Heart right ventricle (tissue), 16 donors: ENCODE measurements at places on chromosomes 7 and 10.

DNA sequence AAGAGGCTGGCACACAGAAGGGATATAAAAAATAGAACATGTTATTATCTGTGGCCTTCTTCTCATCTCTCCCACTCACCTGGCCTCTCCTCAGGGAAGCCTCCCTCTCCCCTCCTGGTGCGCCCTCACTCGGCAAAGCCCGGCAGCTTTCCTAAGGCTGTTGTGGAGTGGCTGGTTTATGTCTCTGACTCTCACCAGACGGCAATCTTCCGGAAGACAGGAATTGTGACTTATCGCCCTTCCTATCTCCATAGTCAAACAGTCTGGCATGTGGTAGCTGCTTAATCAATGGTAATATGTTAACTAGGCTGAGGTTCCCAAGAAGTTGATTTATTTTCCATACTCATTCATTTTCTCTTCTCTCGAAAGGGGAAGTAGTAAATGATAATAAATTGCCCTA lies 78.7 kb downstream of the ATXN7L1 start:
- no peak for DNase-seq
- H3K4me3 ChIP-seq: no peak overlapping the region
- H3K27me3 ChIP-seq: no peaks in the 10 kb centered on the region
- no peaks in the 10 kb centered on the region for H3K36me3 ChIP-seq

DNA sequence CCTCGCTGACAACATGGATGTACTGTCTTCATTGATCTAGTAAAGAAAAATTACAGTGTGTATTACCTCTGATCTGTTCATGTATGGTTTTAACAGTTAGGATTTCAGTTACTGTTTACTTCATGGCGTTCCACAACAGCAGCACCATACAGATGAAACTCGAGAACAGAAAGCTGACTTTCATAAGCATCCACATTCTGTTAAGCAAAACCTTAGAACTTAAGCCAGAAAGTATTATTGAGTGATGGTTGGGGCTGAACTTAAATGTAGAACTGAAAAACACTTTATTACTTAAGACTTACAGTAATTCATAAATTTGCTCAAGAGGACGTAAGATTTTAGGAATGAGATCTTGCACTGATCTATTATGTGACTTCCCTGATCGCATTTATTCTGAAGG lies 3.7 kb downstream of the MRPL32 start:
- no peak for DNase-seq
- no peaks in the 10 kb centered on the region for H3K27me3 ChIP-seq
- H3K36me3 ChIP-seq: peaks cover 64% of the 10 kb centered on the region
- H3K4me3 ChIP-seq: no peak overlapping the region
- H3K27ac ChIP-seq: no peak overlapping the region

- no peak for DNase-seq
- H3K36me3 ChIP-seq: no peaks in the 10 kb centered on the region
Observed at GRCh38 chr10:47332371-47332770, 10.1 kb downstream of the GDF2 start.

DNA sequence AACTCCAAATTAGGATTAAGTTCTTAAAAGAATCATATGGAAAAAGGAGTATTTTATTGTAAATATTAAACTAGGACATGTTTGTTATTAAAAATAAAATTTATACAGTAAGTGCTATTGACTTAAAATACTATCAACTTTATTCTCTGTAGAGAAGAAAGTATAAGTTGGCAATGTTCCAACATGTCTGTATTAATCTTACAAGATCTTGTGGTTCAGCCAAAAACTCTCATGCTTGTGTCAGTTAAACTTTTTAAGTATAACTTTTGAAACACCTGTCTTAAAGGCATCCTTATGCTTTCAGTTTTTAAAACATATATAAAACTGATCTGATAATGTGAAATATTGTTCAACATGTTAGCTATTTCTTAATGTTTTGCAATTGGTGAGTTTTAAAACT lies 160.7 kb downstream of the ZEB1 start:
- H3K36me3 ChIP-seq: no peaks in the 10 kb centered on the region
- no peaks in the 10 kb centered on the region for H3K4me1 ChIP-seq
- H3K27me3 ChIP-seq: no peaks in the 10 kb centered on the region
- H3K4me3 ChIP-seq: no peak overlapping the region
- H3K27ac ChIP-seq: no peak overlapping the region

DNA sequence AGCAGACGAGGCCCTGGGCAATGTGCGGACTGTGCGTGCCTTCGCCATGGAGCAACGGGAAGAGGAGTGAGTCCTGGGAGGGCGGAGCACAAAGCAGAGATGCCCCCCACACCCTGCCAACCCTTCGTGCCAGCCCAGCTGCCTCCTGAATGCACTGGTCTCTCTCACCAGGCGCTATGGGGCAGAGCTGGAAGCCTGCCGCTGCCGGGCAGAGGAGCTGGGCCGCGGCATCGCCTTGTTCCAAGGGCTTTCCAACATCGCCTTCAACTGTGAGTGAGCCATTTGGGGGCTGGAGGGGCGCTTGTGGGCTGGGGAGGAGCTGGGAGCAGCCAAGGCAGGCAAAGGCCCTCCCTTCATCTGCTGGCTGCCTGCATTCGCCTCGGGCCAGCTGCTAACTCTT lies 7.7 kb downstream of the ABCB8 start:
- no peak for DNase-seq
- no peak overlapping the region for H3K4me3 ChIP-seq
- peaks cover 22% of the 10 kb centered on the region for H3K4me1 ChIP-seq
- H3K27ac ChIP-seq: no peak overlapping the region

DNA sequence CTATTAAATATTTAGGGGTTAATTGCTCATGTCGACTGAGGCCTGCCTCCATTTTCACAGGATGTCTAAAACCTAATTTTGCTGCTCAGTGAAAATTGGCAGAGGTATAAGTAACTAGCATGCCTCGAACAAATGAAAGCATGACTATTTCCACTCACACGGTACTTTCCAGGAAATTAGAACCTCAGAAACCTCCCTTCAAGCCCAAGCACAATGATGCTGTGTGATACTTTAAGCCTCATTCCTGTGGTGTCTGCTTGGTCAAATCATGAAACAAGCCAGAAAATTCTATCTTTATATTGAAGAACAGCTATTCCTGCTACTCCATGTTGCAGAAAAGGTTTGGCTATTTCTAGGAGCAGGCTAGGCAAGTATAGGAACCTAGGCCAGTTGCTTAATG lies 203.0 kb downstream of the SORCS3 start:
- no peak for DNase-seq
- H3K4me3 ChIP-seq: no peak overlapping the region
- no peaks in the 10 kb centered on the region for H3K27me3 ChIP-seq

- no peaks in the 10 kb centered on the region for H3K36me3 ChIP-seq
- no peak for DNase-seq
- no peaks in the 10 kb centered on the region for H3K27me3 ChIP-seq
- H3K4me3 ChIP-seq: no peak overlapping the region
- no peak overlapping the region for H3K27ac ChIP-seq
- no peaks in the 10 kb centered on the region for H3K4me1 ChIP-seq
Observed at GRCh38 chr10:82464191-82464818, 589.3 kb downstream of the NRG3 start.

DNA sequence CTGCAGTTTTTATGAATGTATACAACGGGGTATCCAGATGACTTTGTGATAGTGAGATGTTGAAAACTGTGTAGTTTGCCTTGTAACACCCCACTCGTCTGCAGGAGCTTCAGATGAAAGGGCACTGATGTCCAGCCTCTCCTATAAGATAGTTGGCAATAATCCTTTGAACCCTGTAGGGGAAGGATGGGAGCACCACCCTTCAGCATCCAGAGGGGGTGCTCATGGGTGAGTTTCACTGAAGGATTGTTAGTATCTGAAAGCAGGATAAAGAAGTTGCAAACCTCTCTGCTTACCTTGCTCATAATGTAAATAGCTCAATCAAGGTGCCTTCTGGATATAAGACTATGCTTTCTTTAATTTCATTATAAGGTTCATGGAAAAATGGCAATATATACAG lies 201.5 kb downstream of the TMEM178B start:
- no peaks in the 10 kb centered on the region for H3K27me3 ChIP-seq
- no peak overlapping the region for H3K4me3 ChIP-seq
- H3K27ac ChIP-seq: no peak overlapping the region
- no peaks in the 10 kb centered on the region for H3K36me3 ChIP-seq
- DNase-seq: no peak

DNA sequence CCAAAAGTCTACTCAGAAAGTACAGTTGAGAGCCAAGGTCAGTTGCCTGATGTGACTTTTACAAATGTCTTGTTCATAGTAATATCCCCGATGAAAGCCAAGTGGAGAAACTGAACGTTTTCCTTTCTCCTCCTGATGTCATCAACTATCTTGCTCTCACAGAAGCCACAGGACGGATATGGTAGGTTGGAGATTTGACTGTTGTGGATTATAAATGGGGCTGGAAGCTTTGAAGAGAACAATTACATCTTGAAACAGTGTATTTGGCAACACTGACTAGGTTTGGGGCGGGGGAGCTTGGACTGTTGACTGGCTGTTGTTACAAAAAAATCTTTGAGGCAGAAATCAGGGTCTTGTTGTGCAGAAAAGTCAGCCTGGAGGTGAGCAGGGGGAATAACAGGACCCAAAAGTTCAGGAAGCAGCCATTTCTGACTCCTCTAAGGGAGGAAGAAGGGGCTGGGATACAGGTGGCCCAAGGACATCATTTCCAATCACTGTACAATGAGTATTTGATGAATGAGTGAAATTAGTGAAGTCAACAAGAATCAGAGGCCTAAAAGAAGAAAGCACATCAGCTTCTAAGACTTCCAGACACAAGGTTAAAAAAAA lies 24.3 kb downstream of the PLEKHS1 start:
- no peak for DNase-seq
- H3K4me3 ChIP-seq: no peak overlapping the region
- no peaks in the 10 kb centered on the region for H3K36me3 ChIP-seq
- H3K27ac ChIP-seq: no peak overlapping the region
- H3K27me3 ChIP-seq: peaks cover 55% of the 10 kb centered on the region

GRCh38 chr10:112958275-112958995 lies 8.4 kb downstream of the TCF7L2 start:
- no peak overlapping the region for H3K27ac ChIP-seq
- no peak overlapping the region for H3K4me3 ChIP-seq
- H3K4me1 ChIP-seq: peaks cover 83% of the 10 kb centered on the region

- no peak overlapping the region for H3K27ac ChIP-seq
- H3K36me3 ChIP-seq: no peaks in the 10 kb centered on the region
- no peak for DNase-seq
- no peaks in the 10 kb centered on the region for H3K4me1 ChIP-seq
- no peak overlapping the region for H3K4me3 ChIP-seq
Observed at GRCh38 chr7:132113536-132114371, 462.5 kb downstream of the PLXNA4 start.

- no peak for DNase-seq
- no peaks in the 10 kb centered on the region for H3K36me3 ChIP-seq
- peaks cover 25% of the 10 kb centered on the region for H3K4me1 ChIP-seq
Observed at GRCh38 chr7:92785923-92786322, 50.5 kb downstream of the CDK6 start.

DNA sequence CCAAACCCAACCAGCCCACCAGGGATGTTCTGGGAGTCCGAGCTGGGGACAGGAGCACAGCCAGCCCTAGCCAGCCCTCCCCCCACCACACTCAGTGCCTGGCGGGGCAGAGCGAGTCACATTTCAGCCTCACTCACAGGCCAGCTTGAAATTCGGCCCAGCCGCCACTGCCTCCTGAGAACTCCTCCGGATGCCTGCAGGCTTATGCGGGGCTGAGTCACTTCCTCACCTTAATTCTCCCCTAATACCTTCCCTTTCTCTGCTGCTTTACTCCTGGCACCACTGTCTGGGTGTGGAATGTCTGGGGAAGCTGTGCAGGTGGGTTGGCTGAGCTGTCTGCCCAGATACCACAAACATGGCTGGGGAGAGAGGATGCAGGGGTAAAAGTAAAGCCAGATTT lies 22.6 kb upstream of the DLG5 start:
- H3K4me3 ChIP-seq: no peak overlapping the region
- H3K4me1 ChIP-seq: no peaks in the 10 kb centered on the region
- no peaks in the 10 kb centered on the region for H3K27me3 ChIP-seq
- H3K27ac ChIP-seq: no peak overlapping the region
- no peaks in the 10 kb centered on the region for H3K36me3 ChIP-seq

GRCh38 chr7:8931906-8932646 lies 498.7 kb downstream of the NXPH1 start:
- H3K36me3 ChIP-seq: no peaks in the 10 kb centered on the region
- DNase-seq: no peak
- no peaks in the 10 kb centered on the region for H3K27me3 ChIP-seq
- H3K4me3 ChIP-seq: no peak overlapping the region
- H3K4me1 ChIP-seq: no peaks in the 10 kb centered on the region
- H3K27ac ChIP-seq: no peak overlapping the region

DNA sequence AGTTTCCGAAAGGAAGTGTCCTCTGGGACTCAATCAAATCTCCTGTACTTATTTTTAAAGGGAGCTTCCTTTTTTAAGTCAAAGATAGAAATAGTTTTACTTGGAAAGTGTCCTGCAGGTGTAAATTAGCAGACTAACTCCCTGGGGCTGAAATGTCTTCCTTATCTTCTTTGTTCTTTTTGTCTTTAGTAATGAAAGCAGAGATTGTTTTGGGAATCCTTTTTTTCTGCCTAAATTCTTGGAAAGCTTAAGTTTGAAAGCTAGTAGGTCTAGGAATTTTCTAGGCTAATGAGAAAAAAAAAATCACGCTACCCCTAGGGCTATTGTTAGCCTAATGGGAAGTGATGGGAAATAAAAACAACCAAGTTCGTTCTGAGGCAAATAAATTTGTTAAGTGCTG lies 139.1 kb upstream of the CSTF2T start:
- no peaks in the 10 kb centered on the region for H3K4me1 ChIP-seq
- H3K4me3 ChIP-seq: no peak overlapping the region
- no peaks in the 10 kb centered on the region for H3K27me3 ChIP-seq
- no peaks in the 10 kb centered on the region for H3K36me3 ChIP-seq

- no peak overlapping the region for H3K4me3 ChIP-seq
- no peaks in the 10 kb centered on the region for H3K27me3 ChIP-seq
- H3K36me3 ChIP-seq: no peaks in the 10 kb centered on the region
- H3K4me1 ChIP-seq: peaks cover 5% of the 10 kb centered on the region
Observed at GRCh38 chr7:14351167-14351566, 361.7 kb upstream of the ETV1 start.

- H3K27ac ChIP-seq: no peak overlapping the region
- no peaks in the 10 kb centered on the region for H3K36me3 ChIP-seq
- H3K4me1 ChIP-seq: no peaks in the 10 kb centered on the region
- no peak overlapping the region for H3K4me3 ChIP-seq
- no peak for DNase-seq
Observed at GRCh38 chr10:1273372-1274105, 217.4 kb downstream of the WDR37 start.

- H3K4me1 ChIP-seq: no peaks in the 10 kb centered on the region
- H3K36me3 ChIP-seq: peaks cover 100% of the 10 kb centered on the region
- no peak overlapping the region for H3K4me3 ChIP-seq
- DNase-seq: no peak
- no peaks in the 10 kb centered on the region for H3K27me3 ChIP-seq
Observed at GRCh38 chr7:139284252-139284896, 53.3 kb downstream of the UBN2 start.
